ENCODE measurements at places on chromosomes 3 and 15.

- peak; percentile 88 for DNase-seq
Measured at GRCh38 chr3:43231276-43232000, 54.9 kb upstream of the SNRK start.

GRCh38 chr15:79676621-79677020 is 220.2 kb downstream of the MTHFS start:
- no peak for DNase-seq

DNA sequence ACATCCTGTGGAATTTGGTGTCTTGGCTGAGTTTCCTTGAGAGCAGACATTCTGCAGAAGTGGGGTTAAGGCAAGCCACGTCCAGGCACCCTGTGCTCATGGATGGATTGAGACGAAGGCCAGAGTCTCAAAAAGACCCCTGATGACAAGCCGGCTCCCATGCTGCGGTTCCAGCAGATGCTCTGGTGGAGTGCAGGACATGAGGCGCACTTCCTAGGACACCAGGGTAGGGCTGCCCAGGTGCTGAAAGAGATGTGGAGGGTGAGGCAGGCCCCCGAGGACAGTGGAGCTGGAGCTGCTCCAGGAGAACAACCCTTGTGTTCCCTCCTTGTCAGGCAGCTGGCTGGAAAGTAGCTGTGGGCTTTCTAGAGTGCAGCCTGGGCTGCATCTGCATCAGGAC is 81.0 kb downstream of the ASB7 start:
- DNase-seq, result no peak

DNA sequence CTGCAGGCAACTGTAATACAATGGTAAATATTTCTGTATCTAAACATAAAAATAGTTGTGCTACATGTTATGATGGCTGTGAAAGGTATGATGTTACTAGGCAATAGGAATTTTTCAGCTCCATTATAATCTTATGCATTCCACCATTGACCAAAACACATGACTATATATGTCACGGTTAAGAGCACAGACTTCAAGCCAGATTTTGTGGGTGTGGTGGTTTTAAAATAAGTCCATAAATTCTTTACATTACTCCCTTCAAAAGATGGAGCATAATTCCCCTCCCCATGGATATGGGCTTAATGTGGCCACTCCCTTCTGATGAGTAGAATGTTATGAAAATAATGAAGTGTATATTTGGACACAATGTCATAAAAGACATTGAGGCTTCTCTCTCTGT is 88.4 kb upstream of the TBC1D5 start:
- no peak for DNase-seq

DNA sequence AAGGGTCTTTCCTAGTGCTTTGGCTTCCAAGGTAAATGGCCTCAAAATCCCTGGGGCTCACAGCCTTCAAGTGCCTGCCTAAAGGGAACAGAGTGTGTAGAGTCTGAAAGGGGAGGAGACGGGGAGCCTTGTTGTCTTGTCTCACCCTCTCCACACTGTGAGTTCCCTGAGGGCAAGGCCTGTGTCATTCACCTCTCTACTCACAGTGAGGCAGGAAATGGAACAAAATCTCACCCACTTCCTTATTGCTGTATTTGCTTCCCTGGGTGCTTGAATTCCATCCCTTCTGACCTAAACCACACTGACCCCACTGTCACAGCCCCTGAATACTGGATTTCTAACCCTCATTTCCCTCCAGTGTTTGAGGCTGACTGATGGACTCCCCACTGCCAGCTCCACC is 197.5 kb downstream of the EPHB1 start:
- no peak for DNase-seq

All from EH (cell line).